DND-41 (cell line): ENCODE measurements at places on chromosomes 7 and 10.

DNA sequence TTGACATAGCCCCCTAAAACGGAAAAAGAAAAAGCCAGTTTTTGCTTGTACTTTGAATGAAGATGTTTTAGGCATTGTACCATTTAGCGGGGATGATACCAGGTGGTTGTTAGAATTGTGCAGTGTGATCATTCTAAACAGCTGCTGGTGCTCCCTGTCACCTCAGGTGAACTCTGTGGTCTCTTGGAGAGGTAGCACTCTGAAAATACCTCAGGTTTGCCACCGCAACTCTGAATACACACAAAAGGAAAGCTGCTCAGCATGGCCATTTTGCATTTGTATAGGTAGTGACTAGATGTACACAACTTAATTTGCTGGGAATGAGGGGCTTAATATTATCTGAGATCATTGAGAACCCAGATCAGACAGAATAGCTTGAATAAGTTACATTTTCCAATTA, 52.6 kb downstream of the PLEKHA8 start:
- no peak for DNase-seq

- no peak for DNase-seq
Observed at GRCh38 chr7:21651697-21652096, 108.9 kb downstream of the DNAH11 start.

- DNase-seq = no peak
Observed at GRCh38 chr7:100219271-100219737, 445 bp upstream of the PVRIG start.

- no peak for DNase-seq
Observed at GRCh38 chr7:113283861-113284260, 165.5 kb upstream of the SMIM30 start.

DNA sequence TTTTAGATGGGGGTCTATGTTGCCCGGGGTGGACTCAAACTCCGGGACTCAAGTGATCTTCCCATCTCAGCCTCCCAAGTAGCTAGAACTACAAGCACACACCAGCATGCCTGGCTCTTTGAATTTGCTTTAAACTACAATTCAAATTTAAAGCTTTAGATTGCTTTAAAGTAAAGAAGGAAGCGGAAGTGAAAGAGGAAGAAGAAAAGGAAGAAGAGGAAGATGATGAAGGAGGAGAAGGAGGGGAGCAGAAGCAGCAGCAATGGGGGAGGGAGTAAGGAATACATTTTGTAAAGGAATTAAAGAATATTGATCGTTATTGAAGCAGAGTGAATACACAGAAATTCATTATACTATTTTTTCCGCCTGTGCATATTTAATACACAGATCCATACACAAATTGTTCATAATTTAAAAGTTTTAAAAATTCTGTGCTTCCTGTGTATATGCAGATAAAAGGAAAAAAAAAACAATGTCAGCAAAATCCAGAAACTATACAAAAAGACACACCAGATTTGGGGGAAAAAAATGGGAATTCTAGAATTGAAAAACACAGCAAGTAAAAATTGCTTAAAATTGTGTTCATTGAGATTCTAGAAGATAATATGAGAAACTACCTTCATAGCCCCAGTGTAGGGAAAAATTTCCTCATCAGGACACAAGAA, 60.8 kb upstream of the KCNMA1 start:
- DNase-seq = no peak

DNA sequence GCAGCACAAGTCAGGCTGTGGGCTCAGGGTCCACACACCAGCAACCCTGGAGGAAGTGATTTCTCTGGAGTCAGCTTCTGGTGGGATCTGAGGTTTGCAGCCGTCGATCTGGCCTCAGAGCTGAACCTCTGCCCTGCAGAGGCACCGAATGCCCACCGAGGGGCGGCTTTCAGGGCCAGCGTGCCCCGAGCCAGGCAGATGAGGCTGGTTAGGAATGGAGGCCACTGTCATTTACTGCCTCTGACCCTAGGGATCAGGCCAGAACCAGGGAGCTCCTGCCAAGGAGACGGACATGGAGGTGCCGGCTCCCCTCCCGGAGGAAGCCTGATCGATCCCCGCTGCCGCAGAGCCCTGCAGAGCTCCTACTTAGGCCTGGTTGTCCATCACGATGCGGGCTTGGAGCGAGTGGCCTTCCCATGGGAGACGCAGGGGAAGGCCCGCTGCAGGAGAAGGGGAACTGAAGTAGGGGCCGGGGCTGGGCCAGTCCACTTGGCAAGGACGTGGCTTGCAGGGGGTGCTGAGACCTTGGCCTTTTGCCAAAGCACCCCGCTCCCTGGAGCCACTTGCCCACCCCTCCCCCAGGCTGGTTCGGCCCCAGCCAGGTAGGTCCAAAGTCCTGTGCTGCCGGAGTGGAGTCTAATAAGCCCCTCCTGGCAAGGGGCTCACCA, 19.6 kb upstream of the ELFN1 start:
- DNase-seq = no peak

- no peak for DNase-seq
Observed at GRCh38 chr10:124668517-124669051, 75.6 kb downstream of the FAM53B start.

DNA sequence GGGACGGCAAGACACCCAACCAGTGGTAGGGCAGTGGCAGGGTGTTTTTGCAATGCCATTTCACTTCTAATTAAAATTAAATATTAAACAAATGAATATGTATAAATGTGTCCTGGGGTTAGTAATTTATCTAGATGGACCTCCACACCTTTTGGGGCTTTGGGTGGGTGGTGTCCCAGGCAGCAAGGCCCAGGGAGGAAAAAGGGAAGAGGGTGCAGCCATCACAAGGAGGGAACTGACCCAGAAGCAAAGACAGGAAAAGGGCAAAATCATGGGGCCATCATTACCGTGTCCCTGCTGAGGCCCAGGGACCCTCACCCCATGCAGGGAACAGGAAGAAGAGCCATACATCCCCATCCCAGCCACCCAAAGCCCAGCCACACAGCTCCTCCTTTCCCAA, 204.6 kb downstream of the GRID1 start:
- no peak for DNase-seq

GRCh38 chr10:72834183-72834825, 59.2 kb upstream of the OIT3 start:
- peak; percentile 44 for DNase-seq

- no peak for DNase-seq
Observed at GRCh38 chr10:20971901-20972300, 74.8 kb upstream of the NEBL start.

DNA sequence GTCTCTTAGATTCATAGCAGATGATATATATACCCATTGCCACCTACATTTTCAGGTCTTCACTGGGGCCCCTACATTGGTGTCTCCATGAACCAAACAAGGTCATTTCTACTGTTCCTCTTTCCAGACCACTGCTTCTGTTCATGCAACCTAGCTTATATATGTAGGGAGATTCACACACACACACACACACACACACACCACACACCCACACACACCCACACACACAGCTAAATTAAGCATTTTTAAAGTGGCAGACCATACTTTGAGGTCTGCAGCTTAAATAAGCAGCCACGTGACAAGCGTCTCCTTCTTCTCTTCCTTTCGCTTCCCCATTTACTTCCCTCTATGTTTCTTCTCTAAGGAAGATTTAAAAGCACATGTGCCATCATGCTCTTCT, 70.0 kb upstream of the CC2D2B start:
- no peak for DNase-seq

GRCh38 chr10:15630353-15630752, 89.4 kb downstream of the ITGA8 start:
- no peak for DNase-seq

DNA sequence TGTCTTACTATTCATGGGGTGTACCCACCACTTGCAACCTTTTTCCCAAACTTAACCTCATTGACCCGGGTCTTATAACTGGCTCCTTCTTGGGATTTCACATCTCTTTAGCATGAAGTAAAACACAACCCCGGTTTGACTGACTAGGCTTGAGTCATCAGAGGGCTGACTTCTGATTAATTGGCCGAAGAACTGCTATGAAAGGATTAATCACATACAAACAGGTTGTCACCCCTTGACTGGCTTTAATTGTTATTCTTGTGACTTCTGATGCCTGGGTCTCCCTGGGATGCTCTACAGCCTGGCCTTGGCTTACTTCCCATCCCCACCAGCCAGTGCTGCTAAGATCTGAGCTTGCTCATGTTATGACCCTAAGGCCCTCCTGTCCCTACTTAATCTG, 8.8 kb upstream of the CRPPA start:
- no peak for DNase-seq
